Activated naive CD8-positive, alpha-beta T cell treated with anti-CD3 and anti-CD28 coated beads, Interleukin-2, amount 10 ng/mL, durations not matched to agents 7 days and 5 days (primary cell): ENCODE measurements at places on chromosomes 7 and 10. TPM values are rescaled to one million over a fixed set of nuclear protein-coding genes. Genes with fewer than 3 reads are reported as not detected.

GRCh38 chr7:136956671-136957070 lies 88.2 kb downstream of the CHRM2 start:
- no peaks in the 10 kb centered on the region for H3K36me3 ChIP-seq
- no peaks in the 10 kb centered on the region for H3K4me1 ChIP-seq
- no peaks in the 10 kb centered on the region for H3K27me3 ChIP-seq
- DNase-seq, result no peak

DNA sequence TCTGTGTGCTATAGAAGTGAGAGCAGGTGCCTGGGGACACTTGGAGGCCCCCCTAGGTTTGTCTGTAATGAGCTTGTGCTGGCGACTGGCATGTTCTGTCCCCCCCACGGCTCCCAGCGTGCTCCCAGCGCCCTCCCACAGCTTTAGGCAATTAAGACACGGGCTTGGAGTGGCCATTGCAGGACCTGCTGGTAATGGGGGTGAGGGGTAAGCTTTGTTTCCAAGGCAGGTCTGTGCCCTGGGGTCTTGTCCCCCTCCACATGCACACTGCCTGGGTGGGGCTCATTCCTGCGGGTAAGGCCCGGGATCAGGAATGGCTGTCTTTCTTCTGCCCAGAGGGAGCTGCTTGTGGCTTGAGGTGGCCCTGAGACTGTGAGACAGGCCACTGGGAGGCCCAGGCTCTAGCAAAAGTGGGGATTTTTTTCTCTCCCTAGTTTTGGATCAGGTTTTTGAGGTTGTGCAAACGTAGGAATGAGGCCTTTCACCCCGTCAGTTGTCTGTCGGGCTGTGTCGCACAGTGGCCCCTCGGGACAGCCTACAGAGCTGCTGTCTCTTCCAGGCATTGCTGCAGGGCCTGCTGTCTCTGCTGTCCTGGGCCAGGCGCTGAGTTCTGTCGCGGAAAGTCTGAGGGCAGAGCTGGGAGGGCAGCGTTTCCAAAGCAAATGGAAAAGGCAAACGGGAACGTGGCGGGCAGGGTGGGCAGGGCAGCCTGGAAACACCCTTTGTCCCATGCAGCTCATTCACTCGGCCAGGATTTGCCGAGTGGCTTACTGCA lies 107.4 kb downstream of the LHPP start:
- H3K27ac ChIP-seq, result no peak overlapping the region
- no peaks in the 10 kb centered on the region for H3K36me3 ChIP-seq
- peaks cover 4% of the 10 kb centered on the region for H3K27me3 ChIP-seq
- H3K4me1 ChIP-seq, result peaks cover 2% of the 10 kb centered on the region

FAM221A gene
- total RNA-seq, result 5.8 TPM

SLC18A3 gene
- not detected for total RNA-seq

CYP3A7 gene
- not detected for total RNA-seq

EPHA1 gene
- total RNA-seq, result 27.3 TPM

PRSS37 gene
- total RNA-seq, result not detected

SFMBT2 gene
- total RNA-seq, result 52.4 TPM
